ENCODE measurements at places on chromosomes 16 and 17.

DNA sequence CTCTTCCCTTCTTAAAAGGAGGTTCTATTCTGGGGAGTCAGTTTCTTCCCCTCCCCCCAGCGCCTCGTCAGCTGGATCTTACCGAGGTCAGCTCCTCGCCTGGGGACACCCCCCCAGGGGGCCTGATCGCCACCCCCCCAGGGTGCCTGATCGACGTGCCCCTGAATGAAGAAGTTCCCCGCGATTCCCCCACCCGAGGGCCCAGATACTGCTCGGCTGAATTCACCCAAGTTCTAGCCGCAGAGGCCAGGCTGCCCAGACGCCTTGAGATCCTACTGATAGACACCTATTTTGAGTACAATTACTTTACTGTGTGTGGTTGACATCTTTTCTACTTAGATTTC lies 1.4 kb downstream of the RAB11FIP3 start:
- no peak for DNase-seq

- DNase-seq, result no peak
Measured at GRCh38 chr16:49576941-49577340, 203.3 kb downstream of the C16orf78 start.

GRCh38 chr17:67819722-67820121 lies 5.6 kb upstream of the BPTF start:
- DNase-seq, result no peak

GRCh38 chr17:61009663-61010062 lies 332.0 kb downstream of the BCAS3 start:
- no peak for DNase-seq

- DNase-seq, result no peak
Measured at GRCh38 chr17:39122991-39123390, 28.4 kb downstream of the PLXDC1 start.

GRCh38 chr17:57402681-57403180 lies 146.4 kb downstream of the MSI2 start:
- DNase-seq, result peak; percentile 68

DNA sequence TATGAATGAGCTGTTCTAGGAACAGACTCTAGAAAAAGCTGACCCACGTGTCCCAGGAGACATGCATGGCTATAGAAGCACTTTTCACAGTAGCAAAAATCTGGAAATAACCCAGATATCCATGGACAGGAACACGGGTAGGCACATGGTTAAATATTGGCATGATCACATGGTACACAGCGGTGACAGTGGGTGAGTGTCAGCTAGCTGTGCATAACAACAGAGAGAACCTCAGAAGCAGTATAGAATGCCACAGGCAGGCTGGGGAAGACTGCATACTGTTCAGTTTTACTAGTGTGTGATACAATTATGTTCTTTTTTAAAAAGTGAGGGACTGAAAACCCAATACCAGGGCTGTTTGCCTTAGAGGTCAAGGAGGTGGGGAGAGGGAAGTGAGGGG lies 31.4 kb downstream of the EPN2 start:
- DNase-seq, result no peak

DNA sequence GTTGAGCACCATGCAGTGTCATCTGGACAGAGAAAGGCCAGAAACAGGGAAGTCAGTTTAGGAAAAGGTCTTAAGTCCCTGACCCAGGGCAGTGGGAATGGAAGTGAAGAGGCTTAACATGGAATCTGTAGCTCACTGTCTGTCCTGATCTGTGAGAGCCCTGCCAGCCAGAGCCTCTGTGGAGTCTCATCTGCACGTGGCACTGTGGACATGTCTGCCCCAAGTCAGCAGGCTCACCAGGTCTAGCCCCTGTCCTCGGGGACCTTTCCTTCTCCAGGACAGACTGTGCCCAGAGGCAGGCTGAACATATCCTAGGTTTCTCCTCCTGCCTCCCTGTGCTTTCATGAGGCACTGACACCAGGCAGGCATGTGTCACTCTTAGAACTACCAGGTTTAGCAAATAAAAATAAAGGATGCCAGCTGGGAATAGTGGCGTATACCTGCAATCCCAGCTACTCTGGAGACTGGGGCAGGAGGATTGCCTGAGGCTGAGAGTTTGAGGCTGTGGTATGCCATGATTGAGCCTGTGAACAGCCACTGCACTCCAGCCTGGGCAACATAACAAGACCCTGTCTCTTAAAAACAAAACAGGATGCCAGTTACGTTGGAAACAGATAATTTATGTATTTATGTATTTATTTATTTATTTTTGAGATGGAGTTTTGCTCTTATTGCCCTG lies 22.4 kb downstream of the UNK start:
- no peak for DNase-seq

- DNase-seq, result no peak
Measured at GRCh38 chr16:55576384-55576783, 9.9 kb downstream of the CAPNS2 start.

DNA sequence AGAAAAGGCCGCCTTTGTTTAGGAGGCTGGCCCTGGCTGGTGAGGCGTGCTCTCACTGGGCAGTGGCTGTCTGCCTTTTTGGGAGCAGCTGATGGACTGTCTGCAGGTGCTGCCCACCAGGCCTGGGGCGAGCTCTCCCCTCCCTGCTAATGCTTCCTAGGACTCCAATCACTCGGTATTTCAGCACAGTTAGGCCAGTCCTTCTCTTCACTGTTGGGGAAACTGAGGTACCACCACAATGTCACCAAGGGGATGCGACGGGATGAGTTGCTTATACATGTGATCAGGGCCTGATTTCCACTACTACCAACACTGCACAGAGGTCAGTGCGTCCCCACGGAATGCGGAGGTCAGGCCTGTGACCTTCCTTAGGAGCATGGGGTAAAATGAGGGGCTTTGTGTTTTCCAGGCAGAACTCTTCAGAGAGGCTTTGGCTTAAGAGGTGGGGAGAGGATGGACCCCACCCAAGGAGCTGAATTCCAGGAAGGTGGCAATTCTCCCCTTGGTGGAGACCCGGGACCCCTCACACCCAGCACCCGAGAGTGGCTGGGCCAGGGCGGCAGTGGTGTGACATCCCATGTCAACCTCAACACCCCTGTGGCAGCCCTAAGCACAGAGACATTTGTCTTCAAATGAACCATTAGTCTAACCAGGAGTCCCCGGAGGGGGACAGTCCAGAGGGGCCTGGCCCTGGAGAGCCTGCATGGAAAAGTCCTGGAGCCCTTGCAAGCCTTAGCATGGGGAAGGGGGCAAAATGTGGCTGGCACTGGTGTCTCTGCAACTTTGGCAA lies 86.4 kb downstream of the N4BP1 start:
- no peak for DNase-seq

GRCh38 chr16:87310610-87311009 lies 6.6 kb downstream of the C16orf95 start:
- DNase-seq, result no peak

GRCh38 chr16:88906535-88907105 lies 40.2 kb upstream of the PABPN1L start:
- no peak for DNase-seq

- no peak for DNase-seq
Measured at GRCh38 chr17:78684026-78684425, 98.0 kb downstream of the CYTH1 start.

- DNase-seq, result no peak
Measured at GRCh38 chr16:86035906-86036305, 136.9 kb downstream of the IRF8 start.

GRCh38 chr17:15741624-15742023 lies 9.5 kb downstream of the TBC1D26 start:
- no peak for DNase-seq

GRCh38 chr16:10242916-10243315 lies 60.7 kb upstream of the GRIN2A start:
- DNase-seq, result no peak

- DNase-seq, result no peak
Measured at GRCh38 chr17:69141431-69142174, at the start of gene ABCA6. Gene ABCA6 (minus strand): TSS chr17:69141895. CDS start chr17:69140703, 1,192 bp downstream.

- DNase-seq, result no peak
Measured at GRCh38 chr16:72561-73548, at the start of gene RHBDF1. Gene RHBDF1 (minus strand): TSS chr16:72631. CDS start chr16:65015, 7,616 bp downstream.

DNA sequence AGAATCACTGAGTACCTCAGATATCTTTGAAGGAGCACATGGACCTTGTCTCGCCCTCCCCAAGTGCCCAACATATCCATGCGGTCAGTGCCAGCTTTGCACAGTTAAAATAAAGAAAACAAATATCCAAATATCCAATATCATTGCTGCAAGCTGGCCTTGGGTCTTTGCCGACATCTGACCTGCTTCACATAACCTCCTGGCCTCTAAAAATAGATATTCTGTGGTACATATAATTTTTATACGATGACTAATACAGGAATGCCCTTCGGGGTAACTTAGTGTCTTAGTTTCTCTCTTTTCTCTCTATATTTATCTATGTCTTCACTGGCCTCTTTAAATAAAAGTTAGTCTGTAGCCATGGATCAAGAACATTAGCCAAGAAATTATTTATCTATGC lies 67.8 kb downstream of the MAF start:
- DNase-seq, result no peak

DNA sequence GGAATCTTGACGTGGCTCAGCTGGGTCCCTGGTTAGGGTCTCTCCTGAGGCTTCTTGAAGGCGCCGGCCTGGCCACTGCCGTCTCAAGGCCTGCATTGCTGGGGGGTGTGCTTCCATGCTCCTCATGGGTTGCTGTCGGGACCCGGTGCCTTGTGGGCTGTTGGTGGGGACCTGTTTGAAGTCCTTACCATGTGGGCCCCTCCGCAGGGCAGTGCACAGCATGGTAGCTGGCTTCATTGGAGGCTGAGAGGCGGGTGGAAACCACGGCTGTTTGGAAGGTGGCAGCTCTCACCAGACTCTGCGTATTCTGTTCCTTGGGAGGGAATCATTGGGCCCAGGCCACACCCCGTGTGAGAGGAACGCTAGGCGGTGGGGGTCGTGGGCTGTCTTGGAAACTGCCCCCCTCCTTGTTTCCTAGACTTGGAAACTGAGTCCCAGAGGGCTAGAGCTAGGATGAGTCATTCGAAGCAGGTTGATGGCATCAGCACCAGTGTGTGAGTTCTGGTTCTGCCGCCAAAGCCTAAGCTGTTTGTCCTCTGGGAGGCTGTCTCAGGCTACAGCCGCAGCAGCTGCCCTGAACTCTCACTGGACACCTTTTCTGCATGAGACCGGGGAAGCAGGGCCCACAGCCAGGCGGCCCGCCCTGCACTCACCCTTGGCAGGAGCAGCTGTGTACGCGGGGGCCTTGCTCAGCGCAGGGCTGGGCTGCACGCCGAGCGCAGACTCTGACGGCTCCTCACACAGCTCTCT lies 35.2 kb downstream of the ZNF750 start:
- no peak for DNase-seq

DNA sequence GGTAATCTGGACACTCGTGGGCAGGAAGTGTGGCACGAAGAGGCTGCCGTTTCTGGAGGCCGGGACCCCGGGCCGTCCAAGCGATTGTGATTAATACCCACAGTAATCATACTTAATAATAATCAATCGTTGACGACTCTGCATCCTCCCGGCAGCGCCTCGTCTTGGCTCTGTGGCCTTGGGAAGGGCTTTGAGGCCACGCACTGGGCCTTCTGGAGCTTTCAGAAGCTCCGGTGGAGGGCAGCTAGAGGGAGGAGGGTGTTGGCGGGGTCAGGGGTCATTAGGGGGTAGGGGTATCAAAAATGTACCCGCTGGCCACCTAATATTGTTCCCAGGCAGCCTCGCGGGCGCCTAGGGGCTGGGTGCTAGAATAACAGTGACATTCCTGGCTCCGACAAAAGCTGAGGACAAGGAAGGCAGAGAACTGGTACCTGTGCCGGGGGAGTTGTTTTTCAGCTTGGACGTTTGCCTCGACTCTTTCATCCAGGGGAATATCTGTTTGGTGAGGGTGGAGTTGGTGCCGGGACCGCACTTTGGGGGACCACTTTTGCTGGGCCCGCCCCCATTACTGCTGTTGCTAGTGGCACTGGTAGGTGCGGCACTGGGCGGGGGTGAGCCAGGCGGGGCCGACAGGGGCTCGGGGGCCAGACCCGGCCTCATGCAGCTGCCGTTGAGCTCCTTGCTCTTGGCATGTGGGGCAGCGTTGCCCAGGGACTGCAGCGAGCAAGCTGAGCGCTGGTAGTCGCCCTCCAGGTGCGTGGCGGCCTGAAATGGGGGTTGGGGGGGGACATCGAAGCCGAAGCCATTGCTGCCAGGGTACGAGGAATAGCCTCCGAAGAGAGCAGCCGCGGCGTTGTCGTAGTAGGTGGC lies 6.9 kb upstream of the HOXB2 start:
- DNase-seq, result no peak

- no peak for DNase-seq
Measured at GRCh38 chr16:88016964-88017363, 65.7 kb downstream of the BANP start.

DNA sequence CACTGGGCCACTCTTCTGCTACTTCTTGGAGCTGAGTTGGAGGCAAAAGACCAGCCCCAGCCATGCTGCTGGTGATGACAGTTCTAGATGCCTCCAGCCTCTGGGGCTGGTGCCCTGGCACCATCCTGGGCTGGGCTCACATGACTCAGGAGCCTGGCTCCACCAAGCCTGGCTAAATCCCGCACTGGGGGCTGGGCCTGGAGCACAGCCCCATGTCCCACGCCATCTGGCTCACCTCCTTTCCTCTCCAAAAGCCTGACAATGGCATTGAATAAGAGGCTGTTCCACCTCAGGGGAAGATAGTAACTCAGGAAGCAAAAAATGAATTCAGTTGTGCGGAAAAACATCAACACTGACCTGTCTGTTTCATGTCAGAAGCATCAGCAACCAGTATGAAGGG lies 45.1 kb upstream of the MTSS2 start:
- DNase-seq, result peak; percentile 76

- peak; percentile 70 for DNase-seq
Measured at GRCh38 chr17:17682293-17682736, 1.1 kb downstream of the RAI1 start.

DNA sequence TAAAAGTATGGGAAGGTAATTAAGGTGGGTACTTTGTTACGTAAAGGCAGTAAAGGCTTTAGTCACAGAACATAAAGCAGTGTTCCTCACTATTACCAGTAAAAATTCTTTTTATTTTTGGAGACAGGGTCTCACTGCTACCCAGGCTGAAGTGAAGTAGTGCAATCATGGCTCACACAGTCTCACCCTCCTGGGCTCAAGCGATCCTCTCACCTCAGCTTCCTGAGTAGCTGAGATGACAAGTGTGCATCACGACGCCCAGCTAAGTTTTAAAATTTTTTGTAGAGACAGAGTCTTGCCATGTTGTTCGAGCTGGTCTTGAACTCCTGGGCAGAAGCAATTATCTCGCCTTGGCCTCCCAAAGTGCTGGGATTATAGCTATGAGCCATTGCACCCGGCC lies 80.5 kb downstream of the CREBBP start:
- no peak for DNase-seq

DNA sequence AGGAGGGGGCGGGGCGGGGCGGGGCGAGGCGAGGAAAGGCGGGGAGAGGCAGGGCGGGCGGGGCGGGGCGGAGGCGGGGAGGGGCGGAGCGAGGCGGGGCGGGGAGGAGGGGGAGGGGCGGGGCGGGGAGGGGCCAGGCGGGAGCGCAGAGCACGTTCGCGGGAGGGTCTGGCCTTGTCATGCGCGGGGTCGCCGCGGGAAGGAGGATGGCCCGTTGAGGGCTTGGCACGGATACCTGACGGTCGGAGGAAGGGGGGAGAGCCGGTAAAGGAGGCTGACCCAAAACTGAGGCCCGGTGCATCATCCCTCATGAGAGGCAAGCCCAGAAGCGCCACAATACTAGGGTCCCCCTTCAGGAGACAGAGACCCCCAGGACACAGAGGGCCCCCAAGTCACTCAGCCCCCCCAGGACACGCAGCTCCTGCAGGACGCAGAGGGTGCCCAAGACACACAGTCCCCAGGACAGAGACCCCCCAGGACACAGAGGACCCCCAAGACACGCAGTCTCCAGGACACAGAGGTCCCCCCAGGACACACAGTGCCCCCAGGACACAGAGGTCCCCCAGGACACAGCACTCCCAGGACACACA lies 593 bp upstream of the WDR45B start:
- peak; percentile 69 for DNase-seq
